Epithelial cell of umbilical artery (primary cell): ENCODE measurements at places on chromosomes 3 and 15. TPM values are rescaled to one million over a fixed set of nuclear protein-coding genes. Genes with fewer than 3 reads are reported as not detected.

OR4F6 gene
- not detected in 2 replicates for total RNA-seq

SLC28A1 gene
- total RNA-seq: not detected in 2 replicates

SAMD7 gene
- total RNA-seq: not detected in 2 replicates

CDCP1 gene
- 0.97 and 2.0 TPM in 2 replicates for total RNA-seq

FEZF2 gene
- total RNA-seq: not detected in 2 replicates

POLQ gene
- 6.2 and 8.4 TPM in 2 replicates for total RNA-seq
